Activated CD4-positive, alpha-beta T cell treated with anti-CD3 and anti-CD28 coated beads, Interleukin-2, amount 50 U/mL, for 4 hours (primary cell): ENCODE measurements at places on chromosomes 2 and 18.

DNA sequence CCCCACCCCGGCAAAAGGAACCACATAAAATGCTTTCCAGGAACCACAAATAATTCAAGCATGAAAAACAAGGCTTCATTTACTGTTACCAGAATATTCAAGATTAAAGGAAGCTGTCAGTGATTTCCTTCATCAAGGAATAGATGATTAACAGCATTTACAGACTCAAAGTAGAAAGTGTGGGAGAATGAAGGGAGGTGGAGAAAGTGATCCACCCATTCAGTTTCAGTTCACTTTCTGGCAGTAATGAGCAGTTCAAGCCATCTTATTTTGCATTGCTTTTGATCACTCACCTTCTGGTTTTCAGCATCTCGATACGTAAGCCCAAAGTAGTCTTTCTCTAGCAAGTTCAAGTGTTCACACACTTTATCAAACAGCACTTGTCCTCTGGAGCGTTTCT, 99.0 kb downstream of the EPB41L3 start:
- DNase-seq = no peak

DNA sequence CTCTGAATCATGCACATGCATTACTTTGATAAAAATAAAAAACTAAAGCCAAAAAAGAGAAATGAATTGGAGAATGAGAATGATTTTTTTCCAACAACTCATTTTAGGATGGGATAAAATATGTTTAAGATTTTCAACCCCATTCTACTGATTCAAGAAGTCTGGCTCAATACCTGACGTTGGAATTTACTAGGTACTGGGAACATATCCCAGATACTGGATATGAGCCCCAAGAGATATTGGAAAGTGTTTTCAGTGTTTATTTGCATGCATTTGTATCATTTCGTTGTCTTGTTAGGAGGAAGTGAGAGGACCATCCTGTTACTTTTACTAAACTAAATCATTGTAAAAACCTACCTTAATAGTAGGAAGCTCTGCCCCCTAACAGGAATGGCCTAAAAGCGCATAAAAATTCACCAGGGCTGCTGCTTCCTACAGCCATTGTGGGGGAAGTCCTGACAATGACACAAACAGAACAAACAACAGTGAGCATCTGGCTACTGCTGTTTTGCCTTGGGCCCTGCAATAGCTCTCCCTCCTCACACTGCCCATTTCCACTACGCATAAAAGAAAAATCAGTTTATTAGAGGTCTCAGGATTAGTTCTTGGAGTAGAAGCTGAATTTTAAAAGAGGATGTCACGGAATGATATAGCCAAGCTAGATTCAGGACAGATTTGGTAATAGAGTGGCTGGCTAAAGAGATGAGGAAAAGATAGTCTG, 35.2 kb downstream of the ANKAR start:
- no peak for DNase-seq

DNA sequence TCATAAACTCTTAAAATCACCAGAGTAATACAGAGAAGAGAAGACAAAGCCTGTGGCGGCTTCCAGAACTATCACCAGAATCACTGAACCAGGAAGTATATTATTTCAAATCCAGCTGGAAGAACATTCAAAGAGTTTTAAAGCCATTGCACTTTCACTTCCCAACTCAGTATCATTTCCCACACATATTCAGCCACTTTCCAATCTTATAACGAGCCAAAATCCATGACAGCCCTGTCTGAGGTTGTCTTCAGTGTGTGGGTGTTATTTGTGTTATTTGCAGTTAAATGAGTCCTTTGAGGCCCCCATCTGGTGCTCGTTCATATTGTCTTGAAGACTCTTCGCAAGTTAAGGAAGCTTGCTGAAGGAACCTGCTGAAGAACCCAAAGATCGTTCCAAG, 559.9 kb downstream of the TSN start:
- no peak for DNase-seq

GRCh38 chr18:79739440-79739778, 58.3 kb upstream of the KCNG2 start:
- DNase-seq = no peak

DNA sequence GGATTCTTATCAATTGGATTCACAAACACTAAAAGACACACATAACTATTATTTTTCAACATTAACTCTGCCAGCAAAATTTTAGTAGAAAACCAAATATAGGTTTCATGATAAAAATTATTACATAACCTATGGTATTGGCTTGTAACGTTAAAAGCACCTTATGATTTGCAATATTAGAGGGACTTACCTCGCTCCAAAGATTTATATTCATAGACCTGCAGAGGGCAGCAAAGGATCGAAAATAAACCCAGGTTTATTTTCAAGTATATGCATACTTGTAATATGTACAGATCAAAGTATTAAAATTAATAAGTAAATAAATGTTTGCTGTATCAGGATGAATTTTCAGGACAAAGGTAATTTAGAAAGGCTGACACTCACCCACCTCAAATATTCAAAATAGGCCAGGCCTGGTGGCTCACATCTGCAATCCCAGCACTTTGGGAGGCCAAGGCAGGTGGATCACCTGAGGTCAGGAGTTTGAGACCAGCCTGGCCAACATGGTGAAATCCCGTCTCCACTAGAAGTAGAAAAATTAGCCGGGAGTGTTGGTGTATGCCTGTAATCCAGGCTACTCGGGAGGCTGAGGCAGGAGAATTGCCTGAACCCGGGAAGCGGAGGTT, 45.3 kb downstream of the LRPPRC start:
- no peak for DNase-seq

DNA sequence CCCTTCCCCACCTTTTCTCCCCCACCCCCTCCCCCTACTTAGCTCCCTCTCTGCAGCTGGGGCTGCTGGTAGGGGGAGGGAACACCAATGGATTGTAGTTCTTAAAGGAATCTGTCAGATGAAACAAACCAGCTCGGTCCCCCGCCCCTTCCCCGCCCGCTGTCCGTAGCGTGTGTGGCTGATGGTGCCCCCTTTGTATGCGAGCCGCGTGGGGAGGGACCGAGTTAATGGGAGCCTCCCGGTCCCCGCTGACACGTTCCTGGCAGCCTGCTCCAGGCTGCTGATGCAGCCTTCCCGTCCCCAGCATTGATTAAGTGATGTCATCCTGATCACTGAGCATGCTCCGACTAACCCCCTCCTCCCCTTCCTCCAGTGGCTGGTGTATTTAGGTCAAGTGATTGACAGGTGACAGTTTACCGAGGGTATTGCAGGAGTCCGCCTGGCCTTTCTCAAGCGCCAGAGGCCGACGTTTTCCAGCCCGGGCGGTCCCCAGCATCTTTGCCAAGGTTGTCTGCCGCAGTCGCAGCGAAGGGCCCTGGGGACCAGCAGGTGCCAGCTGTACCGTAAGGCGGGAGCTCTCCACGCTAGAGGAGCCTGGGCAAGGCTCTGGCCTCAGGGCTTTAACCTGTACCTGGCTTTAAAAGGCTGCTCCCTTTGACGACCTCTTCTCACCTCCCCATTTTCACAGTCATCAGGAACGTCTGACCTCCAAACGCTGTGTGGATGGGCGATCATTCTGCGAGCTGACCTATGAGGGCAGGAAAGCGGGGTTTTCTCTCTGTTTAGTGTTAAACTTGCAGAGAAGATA, 1.8 kb downstream of the KIF5C start:
- peak; percentile 50 for DNase-seq

- DNase-seq = no peak
Observed at GRCh38 chr2:1784986-1785617, 40.8 kb upstream of the PXDN start.

GRCh38 chr2:171513719-171514160, 8.5 kb upstream of the CYBRD1 start:
- DNase-seq = no peak

- no peak for DNase-seq
Observed at GRCh38 chr2:208713066-208713745, 306.6 kb downstream of the PTH2R start.
